NCI-H1436 treated with DMSO at 0.1 percent for 48 hours (cell line): ENCODE measurements at places on chromosomes 16 and 17.
A peak's percentile ranks its signal among the peaks of the same experiment; 100 is the strongest.

DNA sequence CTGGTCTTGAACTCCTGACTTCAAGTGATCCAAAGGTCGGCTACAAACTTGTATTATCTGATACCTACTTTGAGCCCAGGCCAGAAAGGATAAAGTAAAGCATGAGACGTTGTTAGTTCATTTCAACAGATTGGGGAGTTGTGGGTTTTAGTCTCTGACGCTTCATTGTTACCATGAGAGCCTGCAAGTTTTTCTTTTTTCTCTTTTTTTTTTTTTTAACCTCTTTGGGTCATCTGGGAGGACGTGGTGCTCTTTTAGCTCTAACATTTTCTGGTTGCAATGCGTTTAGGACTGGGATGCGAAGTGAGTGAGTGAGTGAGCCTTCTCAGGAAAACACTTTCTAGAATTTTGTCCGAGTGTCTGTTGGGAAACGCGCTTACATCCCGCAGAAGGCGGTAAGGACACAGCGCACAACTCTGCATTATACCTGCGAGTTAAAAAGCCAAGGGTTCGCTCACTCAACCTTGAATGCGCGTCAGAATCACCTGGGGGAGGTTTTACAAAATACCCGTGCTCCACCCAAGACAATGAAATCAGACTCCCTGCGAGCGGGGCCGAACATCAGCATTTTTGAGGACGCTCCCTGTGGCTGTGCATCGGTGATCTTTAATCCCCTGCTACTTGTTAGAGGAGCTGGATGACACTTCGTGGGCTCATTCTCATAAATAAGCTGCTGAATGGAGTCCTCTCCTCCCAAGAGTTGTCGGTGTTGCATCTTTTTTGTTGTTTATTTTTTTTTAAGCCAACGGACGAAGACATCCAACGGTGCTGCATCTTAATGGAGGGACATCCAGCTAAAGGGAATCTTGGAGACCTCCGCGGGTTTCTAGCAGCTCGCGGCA lies 629 bp upstream of the RNF135 start:
- no peak for DNase-seq

GRCh38 chr16:65284626-65285025 lies 162.8 kb upstream of the CDH11 start:
- DNase-seq, result no peak

DNA sequence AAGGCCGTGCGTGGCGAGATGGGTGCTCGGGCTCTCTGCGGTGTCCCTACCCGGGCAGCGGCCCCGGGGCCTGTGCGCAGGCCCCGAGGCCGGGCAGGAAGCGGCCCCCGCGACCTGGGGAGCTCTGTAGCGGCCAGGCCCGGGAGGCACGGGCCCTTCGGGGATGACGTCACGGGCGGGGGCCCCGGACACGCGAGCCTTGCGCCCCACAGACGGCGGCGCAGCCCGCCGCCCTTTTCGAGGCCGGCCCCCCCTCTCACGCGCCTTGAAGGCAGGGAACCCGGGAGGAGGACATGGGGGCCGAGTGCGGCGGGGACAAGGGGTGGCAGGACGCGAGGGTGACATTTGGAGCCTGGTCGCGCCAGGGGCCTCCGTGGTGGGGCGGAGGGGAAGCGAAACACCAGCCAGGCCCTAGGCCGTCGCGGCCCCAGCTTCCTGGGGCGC lies 1.1 kb downstream of the RAI1 start:
- DNase-seq, result no peak

DNA sequence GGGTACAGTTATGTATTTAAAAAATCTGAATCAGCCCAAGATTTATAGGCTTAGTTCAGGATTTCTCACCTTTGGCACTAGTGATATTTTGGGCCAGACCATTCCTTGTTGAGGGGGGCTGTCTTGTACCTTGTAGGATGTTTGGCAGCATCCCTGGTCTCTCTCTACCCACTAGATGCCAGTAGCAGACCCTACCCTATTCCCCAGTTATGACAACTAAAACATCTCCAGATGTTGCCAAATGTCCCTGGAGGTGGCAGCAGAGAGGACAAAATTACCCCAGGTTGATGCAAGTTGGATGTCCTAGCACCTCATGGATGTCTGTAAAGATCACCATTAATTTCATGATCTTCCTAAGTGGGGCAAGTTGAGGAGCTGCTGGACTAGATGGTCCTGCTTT lies 45.8 kb downstream of the SYT17 start:
- DNase-seq, result no peak

- DNase-seq, result no peak
Measured at GRCh38 chr17:57988301-57989250, 522 bp upstream of the VEZF1 start.

GRCh38 chr16:57316390-57317017 lies 32.0 kb upstream of the PLLP start:
- no peak for DNase-seq

DNA sequence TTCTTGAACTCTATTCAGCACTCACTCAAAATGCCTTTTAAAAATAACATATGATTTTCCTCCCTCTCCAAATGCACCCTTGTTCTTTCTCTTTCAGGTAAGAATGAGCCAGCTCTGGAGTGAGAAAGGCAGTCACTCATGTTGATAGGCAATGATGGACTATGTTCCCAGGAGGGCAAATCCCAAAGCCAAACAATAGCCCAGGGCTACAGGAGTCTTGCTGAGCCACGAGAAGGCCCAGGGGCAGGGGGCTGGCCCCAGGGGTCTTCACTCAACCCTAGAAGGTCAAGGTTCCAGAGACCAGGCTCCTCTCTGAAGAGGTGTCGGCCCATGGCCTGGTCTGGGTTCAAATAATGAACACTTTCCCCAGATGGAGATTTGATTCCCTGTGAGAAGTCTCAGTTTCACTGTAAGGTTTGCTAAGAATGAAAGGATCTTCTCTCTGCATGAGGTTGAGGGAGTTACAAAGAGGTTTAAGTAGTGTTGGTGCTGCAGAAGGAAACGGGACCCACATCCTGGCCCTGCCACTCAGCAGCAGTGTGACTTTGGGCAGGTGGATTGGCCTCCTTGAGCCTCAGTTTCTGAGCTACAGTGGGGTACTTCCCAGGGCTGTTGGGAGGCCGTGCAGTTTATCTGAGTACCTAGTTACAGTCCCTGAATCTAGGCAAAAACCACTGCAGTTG lies 49.0 kb downstream of the RTN4RL1 start:
- no peak for DNase-seq

- no peak for DNase-seq
Measured at GRCh38 chr16:51407199-51407598, 256.1 kb upstream of the SALL1 start.

DNA sequence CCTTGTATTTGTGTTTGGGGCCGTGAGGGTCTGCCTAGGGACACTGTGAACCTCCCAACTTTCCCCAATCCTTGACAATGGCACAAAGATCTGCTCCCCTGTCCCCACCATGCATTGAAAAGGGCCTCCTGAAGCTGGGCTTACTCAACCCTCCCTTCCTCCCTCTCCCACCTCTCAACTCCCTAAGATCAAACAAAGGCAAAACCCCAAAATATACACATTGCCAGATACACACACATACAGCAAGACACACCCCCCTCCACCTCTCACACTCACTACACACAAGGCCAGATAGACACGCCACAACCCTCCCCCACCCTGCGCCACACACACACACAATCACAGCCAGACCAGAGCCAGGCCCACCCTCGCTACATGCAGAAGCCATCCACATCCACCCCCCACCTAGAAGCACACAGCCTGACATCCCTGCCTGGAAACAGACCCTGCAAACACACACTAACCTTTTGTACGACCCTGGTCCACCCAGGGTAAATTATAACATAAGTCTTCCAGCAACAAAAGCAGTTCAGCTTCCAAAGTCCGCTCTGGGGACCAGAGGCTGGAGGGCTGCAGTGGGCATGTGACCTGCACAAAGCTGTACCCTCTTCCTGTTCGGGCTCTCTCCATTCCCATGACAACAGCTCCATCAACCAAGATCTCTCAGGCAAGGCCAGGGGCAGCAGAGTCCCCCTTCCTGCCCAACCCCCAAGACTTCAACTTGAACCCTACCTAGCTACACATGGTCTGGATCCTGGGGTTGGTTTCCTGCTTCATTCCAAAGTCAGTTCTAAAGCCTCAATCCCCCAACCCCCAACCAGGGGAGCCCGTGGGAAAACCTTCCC lies 1.9 kb downstream of the PCGF2 start:
- no peak for DNase-seq

DNA sequence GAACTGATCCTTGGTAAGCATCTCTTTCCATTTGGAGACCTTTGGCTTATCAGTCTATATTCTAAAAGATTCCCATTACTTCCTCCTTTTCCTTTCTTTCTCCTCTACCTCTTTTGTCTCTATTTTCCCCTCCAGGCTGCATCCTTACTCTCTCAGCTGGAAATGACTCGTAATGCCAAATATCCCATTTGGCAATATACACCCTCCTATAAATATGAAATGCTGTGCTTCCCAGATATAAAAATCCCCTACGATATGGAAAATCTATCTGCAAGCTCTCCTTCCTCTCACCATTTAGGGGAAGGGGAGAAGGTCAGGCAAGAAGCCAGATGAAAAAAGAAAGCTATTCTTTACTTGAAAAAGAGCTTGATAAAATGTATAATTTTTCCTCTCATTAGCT lies 39.9 kb downstream of the XPO6 start:
- DNase-seq, result no peak

DNA sequence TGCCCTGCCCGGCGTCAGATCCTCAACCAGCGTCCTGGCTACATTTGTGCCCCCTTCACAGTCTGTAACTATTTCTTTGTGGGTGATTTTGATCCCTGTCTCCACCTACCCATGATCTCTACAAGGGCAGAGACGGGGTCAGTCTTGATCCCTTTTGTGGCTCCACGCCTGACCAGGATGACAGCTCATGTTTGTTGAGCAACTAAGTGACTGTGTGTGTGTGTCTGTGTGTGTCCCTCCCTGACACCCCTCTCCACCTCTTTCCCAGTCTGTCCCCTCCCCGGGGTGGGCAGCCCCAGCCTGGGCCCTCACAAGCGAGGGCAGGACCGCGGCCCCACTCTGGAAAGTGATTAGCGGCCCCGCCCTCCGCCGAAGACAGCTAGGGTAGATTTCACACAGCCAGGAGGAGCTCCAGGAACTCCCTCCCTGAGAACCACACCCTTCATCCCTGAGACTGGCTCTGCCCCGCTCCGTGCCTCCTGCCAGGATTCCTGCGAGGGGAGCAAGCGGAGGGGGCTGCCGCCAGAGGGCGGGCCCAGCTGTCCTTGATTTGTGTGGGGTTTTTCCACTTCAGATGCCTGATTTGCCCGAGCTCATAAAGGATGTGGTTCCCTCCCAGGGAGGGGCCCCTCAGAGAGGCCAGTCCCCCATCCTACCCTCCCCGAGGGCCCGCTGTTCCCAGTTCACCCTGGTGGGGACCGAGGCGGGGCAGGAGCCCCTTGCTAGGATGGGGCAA lies 5.3 kb upstream of the HS3ST6 start:
- no peak for DNase-seq

DNA sequence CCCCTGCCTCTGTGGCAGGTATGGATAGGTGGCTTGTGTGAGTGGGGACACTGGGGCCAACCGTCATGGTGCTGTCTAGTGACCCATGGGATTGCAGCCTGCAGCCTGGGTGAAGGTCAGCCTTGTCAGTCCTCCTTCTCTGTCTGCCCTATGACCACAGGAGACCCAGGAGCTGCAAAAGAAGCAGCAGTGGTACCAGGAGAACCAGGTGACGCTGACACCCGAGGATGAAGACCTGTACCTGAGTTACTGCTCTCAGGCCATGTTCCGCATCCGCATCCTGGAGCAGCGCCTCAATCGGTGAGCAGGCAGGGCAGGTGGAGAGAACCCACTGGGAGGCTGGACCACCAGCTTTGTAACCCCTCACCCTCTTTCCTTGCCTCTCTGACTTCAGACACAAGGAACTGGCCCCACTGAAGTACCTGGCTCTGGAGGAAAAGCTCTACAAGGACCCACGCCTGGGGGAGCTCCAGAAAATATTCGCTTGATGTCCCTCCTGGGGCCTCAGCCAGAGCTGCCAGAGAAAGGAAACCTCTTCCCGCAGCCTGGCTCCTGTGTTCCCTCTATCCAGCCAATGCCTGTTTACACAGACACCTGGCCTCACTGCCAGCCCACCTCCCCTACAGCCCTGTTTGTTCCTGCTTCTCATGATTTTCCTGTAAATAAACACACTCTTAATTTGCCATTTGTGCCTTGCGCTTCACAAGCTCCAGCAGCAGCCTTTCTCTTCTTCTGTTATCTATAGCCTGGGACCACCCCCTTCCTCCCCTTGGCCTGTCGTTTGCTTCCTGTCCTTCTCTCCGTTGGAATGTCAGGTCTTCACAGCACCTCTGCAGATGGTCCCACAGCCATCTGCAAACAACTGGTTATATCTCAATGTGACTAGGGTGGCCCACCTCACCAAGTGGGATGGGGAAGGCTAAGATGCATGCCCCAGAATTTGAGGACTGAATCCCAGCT lies 4.5 kb upstream of the KATNB1 start:
- DNase-seq, result no peak

- DNase-seq, result peak; percentile 32
Measured at GRCh38 chr16:8721336-8722024, 47.1 kb downstream of the ABAT start.

- no peak for DNase-seq
Measured at GRCh38 chr16:64375391-64375980, 746.4 kb downstream of the CDH11 start.

DNA sequence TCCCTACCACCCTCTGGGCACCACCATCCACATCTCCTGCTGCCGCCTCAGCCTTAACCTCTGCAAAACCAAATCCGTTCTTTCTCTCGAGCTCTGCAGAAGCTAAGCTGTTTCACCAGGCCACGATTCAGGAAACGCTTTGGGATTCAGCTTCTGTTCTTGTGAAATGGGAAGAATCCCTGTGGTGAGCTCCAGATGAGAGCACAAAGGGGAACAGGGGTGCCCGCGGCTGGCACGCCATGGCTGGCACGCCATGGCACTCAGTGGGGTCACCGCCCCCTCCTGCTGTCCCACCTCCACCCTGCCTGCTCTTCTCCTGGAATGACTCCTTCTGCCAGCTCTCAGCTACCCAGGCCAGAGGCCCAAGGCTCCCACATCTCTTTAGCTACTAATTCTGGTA lies 5.7 kb downstream of the QPRT start:
- DNase-seq, result no peak
